ENCODE measurements at places on chromosomes 16 and 17.

GRCh38 chr17:6509921-6510320 lies 46.4 kb downstream of the PITPNM3 start:
- DNase-seq, result no peak

DNA sequence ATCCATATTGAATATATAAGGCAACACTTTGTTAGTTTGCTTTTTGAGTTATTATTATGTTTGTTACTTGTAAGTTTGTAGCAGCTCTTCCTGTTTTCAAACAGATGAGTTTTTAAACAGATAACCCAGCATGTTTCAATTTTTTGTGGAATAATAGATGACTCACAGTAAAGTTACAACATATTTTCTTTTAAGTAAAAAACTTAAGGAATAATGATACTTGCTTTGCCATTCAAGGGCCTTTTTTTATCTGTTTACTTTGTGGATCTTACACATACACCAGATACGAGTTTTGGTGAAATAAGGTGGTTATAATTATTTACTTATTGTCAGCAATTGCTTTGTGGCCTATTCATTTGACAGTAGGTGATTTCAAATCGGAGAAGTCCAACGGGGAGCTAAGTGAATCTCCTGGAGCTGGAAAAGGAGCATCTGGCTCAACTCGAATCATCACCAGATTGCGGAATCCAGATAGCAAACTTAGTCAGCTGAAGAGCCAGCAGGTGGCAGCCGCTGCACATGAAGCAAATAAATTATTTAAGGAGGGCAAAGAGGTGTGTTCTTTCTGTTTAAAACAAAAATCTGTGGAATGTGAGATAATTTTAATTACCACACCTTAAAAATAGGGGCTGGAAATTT lies 66.3 kb downstream of the BPTF start:
- no peak for DNase-seq

- no peak for DNase-seq
Observed at GRCh38 chr17:8997994-8998628, 23.2 kb upstream of the NTN1 start.

DNA sequence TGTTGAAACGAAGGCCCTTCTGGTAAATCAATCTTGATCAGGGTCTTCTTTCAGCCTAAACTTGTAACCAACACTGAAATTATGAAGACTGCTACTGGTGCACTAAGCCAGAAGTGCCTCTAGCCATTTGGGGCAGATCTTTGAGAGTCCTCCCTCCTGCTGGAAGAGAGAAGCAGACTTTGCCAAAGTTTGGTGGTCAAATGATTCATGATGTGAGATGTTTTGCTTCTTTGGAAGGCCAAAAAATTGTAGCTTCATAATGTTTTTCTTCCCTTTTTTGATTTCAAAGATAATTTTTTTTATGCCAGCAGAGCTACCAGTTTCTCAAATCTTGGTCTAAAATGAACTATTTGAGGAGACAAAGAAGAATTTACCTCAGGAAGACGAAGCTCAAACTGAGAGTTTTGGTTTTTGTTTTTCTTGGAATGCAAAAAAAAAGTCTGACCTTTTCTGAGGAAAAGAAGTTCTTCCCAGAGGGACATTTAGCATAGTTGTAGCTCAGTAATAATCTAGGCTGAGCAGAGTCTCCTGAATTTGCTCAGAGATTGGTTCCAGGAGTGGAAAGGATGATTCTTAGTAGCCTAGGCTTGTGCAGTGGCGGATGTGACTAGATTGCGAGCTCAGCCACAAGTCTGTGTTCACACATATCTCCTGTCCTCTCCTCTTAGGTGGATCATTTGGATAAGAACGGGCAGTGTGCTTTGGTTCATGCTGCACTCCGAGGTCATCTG lies 50.9 kb downstream of the CYB561 start:
- no peak for DNase-seq

DNA sequence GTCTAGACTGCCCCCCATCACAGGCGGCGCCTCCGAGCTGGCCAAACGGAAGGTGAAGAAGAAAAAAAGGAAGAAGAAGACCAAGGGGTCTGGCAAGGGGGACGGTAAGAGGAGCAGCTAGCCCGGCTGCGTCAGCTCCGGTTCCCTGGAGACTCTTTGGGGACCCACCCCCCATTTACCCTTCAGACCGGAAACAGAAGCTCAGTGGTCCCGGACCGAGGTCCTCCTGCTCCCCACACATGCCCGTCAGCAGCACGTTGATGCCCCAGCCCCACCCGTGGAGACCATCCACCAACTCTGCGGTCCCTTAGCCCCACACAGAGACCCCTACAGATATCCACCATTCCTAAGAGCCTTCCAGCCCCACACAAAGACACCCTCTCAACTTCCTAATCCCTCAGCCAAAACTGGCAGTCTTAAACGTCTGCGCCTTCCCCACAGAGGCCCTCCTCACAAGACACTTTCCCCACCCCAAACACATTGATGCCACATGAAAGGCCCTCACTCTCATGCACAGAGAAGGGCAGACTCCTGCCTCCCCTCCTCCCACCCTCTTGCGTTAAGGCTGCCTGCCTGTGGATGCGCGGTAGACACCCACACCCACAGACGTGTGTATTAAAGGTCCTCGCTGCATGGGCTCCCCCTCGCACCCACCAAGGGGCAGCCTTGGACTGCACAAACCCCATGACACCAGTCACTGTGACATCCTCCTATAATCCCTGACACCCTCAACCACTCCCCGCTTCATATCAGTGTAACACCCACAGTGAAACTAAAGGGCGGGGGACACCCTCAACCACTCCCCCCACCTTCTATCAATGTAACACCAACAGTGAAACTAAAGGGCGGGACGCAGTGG lies 58.2 kb upstream of the RPH3AL start:
- DNase-seq, result no peak

- DNase-seq, result peak; percentile 39
Observed at GRCh38 chr17:1177016-1177700, 2.6 kb downstream of the ABR start.

- no peak for DNase-seq
Observed at GRCh38 chr16:17362946-17363345, 107.8 kb downstream of the XYLT1 start.

DNA sequence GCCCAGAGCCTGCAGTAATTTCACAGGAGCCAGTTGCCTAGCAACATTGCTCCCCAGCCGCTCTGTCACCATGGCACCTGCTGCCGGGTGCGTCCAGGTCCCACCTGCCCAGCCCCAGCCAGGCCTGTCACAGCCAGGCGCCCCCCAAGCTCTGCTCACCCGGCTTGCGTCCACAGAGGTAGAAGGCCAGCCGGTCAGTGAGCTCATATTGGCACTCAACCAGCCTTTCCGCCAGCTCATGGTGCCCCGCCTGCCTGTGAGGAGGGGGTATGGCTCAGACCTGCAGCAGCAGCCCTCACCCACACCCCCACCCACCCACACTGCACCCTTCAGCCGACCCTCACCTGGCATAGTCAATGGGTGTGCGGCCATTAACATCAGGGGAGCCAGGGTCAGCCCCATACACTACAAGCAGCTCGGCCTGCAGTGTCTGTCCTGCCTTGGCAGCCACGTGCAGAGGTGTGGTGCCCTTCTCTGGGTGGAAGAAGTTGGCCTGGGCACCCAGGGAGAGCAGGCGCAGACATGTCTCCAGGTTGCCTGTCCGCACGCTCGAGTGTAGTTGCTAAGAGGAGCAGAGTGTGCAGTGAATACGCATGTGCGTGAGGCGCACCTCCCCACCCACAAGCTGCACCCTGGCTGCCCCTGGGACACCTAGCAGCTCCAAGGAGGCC lies 7.7 kb downstream of the GIT1 start:
- no peak for DNase-seq

- DNase-seq, result no peak
Observed at GRCh38 chr16:46932802-46933201, 40.7 kb downstream of the DNAJA2 start.

GRCh38 chr17:79811011-79811867 lies 14.4 kb upstream of the CBX8 start:
- DNase-seq, result peak; percentile 81

DNA sequence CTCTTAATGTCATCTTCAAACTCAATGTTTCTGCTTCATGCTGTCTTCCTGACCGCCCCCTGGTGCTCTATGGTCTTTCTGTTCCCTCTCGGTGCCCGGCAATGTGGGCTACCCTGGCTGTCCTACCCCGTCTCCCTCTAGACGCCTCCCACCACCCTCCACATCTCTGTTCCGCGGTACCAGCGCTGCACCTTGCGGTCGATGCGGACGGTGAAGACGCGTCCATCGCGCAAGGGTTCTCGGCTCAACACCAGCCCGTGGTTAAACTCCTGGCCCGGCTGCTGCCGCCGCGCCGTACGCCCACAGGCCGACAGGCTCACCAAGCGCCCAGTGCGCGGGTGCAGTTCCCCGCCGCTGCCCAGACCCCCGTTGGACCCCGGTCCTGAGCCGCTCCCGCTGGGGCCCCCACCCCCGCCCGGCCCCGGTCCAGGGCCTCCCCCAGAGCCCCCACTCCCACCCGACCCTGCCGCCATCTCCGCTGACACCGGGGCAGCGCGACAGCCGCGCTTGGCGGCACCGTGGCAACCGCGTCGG lies at the start of gene NEURL4:
Gene NEURL4 (minus strand): TSS at position 496 of the 534 bp plus-strand sequence. CDS start 23 bp downstream, at position 473.
- peak; percentile 56 for DNase-seq

GRCh38 chr17:73683771-73684170 lies 39.5 kb upstream of the SDK2 start:
- no peak for DNase-seq

GRCh38 chr17:75124041-75124818 lies 7.3 kb downstream of the NT5C start:
- no peak for DNase-seq

GRCh38 chr17:48842746-48843145 lies 11.9 kb downstream of the CALCOCO2 start:
- no peak for DNase-seq

DNA sequence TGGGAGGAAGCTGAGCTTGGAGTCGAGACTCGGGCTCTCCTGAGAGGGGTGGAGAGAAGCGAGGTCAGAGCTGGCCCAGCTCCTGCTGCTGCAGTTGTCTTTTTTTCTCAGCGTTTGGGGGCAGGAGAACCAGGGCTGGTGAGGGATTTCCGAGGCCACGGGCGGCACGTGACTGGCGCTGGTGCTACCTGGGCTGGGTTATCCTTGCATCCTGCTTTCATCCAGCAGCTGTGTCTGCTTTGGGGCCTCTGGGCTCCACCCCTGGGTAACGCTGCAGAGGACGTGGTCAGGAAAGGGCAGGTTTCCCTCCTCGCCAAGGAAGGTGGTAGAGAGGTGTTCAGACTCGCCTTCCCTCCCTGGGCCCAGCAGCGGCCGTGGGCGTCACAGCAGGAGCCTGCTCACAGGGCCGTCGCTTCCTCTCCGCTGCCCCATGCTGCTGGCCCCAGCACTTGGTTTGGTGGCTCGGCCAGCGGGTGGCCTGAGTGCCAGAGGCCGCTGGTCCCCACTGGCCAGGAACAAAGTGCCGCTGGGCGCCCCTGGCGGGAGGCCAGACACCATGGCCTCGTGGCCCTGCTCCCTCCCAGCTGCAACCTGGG lies 22.5 kb downstream of the GSE1 start:
- no peak for DNase-seq

DNA sequence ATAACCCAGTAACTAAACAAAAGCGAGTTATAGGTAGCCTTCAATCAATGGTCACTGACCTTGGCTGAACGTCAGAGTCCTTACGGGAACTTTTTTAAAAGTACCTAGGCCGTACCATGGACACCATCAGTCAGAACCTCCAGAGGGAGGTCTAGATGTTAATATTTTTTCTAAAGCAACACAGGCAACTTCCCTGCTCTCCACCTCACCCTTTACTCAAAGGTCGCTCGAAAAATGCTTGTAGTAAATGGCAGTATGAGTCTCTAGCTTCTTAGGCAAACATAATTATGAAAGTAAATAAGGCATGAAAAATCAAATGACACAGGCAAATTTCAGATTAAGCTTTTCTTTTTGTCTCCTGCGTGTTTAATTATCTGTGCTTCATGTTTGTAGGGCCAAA lies 82.1 kb downstream of the SLC39A11 start:
- DNase-seq, result no peak

DNA sequence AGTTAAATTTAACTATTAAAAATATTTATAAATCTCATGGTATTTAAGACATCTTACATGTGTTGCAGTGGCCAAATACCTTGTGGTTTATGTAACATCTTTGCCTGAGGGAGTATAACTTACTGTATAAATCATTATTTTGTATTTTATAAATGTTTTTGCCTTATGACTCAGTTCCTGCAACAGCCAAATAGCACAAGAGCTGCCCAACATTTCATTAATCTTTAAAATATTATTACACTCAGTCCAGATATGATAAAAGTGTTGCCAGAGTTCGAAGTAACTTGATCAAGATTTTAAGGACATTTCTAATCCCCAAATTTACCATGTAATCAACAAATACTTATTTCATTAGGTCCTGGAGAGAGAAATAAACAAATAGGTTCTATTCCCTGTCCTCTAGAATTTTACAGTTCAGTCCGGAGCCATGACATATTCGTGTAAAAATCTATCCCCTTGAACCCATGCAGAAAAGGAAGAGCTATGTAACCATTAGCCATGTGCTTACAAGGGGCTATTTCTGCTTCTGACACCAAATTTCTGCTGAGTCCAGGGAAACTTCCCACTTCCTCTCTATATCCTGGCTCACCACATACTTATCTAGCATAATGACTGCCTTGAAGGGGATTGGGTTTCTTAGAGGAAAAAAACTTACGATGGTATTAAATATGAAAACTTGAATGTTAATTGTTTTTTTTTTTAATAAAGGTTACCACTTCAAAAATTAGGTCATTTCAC lies 44.0 kb downstream of the IRX6 start:
- no peak for DNase-seq

GRCh38 chr17:79393358-79394052 lies 217.3 kb downstream of the RBFOX3 start:
- DNase-seq, result peak; percentile 68

GRCh38 chr16:17729820-17730219 lies 259.1 kb upstream of the XYLT1 start:
- DNase-seq, result no peak

GRCh38 chr17:58329810-58330537 lies 1.4 kb upstream of the TSPOAP1 start:
- DNase-seq, result no peak

GRCh38 chr17:81000631-81001357 lies 9.2 kb downstream of the CHMP6 start:
- DNase-seq, result no peak

GRCh38 chr17:35081638-35082037 lies 18.1 kb upstream of the RFFL start:
- no peak for DNase-seq

GRCh38 chr17:10649602-10650001 lies 7.5 kb downstream of the MYH3 start:
- DNase-seq, result no peak

GRCh38 chr16:73126525-73126853 lies 78.6 kb upstream of the ZFHX3 start:
- no peak for DNase-seq

GRCh38 chr17:17692353-17693252 lies 11.3 kb downstream of the RAI1 start:
- no peak for DNase-seq
